ENCODE measurements at places on chromosomes 11 and 22.

DNA sequence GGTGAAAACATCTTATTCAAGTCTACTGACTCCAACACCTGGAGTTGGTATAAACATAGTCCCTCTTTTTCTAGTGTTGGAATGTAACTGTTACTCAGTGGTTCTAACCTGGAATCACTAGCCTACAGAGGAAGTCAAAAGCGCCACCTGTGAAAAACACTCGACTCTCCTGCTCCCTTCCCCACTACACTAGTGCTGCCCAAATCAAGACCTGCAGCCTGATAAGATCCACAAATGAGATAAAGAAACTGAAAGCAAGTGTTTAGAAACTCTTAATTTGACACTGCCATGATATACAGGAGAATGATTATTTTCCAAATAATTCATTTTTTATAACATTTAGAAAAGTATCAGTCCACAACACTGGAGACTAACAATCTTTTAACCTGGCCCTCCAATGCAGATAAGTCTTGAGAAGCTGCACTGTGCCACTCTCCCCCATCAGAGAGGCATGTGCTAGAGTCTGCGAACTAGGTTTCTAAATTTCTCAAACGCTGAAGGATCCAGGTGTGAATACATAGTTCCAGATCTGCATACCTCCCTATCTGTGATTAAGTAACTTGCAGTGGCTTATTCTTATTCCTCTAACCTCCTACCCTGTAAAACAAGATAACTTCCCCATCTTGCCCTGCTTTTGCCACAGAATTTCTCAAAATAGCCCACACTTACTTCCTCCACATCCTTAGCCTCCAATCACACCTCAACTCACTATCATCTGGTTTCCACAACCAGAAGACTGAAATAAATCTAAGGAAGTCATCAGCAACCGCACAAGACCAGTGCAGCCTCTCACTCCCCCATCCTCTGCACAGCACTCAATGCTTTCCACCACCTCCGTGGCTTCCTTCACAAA is 88.1 kb downstream of the RRAS2 start:
- peak; percentile 47 for DNase-seq

GRCh38 chr22:41976070-41976901 is 7.0 kb downstream of the SEPTIN3 start:
- peak; percentile 65 for DNase-seq

DNA sequence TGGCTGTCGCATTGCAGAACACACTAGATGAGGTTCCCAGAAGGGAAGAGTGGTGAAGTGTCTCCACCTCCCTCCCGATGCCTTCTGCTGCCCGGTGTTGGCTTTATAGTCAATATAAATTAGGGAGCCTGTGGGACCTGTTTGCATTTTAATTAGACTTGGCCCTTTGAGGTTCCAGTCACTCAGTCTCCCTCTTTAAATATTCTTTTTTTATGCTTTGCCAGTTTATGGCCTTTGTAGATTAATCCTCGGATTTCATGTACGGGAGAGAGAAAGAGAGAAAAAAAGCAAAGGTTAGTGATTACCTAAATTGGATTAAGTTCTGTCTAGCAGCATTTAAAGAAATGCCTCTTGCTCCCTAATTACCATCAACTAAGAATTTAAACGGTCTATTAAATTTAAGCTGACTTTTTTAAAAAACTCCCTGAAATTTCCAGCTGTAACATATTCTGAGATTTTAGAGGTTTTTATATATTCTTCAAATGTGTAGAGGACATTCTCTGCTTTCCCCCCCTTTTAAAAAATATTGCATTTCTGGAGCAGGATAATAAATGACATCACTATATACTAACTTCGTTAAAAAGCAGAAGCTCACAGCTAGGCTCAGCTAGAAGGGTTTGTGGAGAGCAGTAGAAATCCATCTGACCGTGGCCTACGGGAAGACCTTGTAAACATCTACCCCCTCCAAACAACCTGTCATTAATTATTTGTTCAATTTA is 84.4 kb downstream of the PRR5L start:
- DNase-seq = no peak

GRCh38 chr11:127074151-127074761 is 73.7 kb upstream of the KIRREL3 start:
- no peak for DNase-seq

GRCh38 chr11:62747475-62748160 is 6.3 kb downstream of the ZBTB3 start:
- no peak for DNase-seq

- DNase-seq = no peak
Observed at GRCh38 chr11:121909596-121909995, 206.4 kb downstream of the BLID start.

- no peak for DNase-seq
Observed at GRCh38 chr11:120840661-120841060, 183.2 kb upstream of the TBCEL start.

DNA sequence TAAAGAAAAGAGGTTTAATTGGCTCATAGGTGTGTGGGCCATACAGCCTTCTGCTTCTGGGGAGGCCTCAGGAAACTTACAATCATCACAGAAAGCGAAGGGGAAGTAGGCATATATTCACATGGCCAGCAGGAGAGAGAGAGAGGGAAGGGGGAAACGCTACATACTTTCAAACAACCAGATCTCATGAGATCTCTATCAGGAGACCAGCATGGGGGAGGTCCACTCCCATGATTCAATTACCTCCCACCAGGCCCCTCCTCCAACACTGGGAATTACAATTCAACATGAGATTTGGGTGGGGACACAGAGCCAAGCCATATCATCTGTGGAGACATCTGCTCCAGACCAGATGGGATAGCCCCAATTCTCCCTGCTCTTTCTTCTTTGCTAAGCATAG is 866.0 kb downstream of the BRD1 start:
- DNase-seq = no peak

DNA sequence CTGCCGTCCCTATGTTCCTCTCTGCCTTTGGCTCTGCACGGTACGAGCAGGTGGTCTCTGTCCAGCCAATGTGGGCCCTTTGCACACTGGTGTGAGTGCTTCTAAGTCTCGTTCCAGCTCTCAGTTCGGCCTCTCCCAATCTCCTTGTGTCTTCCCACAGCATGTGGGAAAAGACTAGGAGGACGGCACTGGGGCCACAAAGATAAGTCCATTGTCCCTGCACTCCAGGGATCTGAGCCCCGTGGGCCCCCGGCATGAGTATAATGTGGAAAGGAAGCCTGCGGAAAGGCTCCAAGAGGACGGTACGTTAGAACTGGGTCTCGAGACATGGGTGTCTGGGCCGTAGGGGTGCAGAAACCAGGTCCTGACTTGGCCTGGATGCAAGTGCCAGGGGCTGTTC is 16.4 kb downstream of the MYEOV start:
- DNase-seq = no peak

DNA sequence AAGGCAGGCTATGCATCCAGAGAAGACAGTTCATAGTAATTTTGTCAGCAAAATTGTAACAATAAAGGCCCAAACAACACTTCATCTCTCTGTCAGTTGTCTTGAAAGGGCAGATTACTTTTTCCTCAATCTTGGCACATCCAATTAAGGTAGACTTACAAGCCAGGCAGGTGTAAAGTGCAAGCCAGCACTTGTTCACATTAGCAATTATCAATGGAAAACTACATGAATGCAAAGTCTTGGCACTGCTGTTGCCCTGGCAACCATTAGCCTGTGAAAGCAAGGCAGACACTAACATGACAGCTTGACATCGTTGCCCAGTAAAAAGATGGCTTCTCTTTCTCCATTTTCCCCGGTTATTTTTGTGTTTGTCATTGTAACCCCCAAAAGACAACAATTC is 677.2 kb upstream of the TENM4 start:
- no peak for DNase-seq

DNA sequence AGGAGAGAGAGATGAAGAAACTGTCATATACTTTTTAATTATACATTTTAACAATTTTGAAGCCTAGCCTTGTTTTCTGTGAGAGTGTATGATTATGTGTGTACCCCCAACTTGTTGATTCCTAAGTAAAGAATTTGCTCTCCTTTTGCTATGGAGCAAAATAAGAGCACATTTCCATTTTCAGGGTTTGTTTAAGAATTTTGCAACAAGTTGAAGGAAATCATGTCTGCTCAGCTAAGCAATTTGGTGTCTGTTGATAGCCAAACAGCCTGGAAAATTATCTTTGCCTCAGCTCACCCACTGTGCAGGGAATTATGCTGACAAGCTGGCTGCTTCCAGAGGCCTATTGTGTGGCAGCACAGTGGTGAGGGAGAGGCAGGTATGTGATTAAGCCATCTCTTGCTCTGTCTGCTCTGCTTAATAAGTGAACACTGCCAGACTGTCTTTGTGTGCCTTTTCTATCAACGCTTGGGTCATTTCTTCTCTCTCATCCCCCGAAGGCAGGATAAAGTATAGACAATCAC is 135.1 kb upstream of the TTC12 start:
- no peak for DNase-seq

- DNase-seq = no peak
Observed at GRCh38 chr11:11937957-11938356, 70.5 kb downstream of the DKK3 start.

DNA sequence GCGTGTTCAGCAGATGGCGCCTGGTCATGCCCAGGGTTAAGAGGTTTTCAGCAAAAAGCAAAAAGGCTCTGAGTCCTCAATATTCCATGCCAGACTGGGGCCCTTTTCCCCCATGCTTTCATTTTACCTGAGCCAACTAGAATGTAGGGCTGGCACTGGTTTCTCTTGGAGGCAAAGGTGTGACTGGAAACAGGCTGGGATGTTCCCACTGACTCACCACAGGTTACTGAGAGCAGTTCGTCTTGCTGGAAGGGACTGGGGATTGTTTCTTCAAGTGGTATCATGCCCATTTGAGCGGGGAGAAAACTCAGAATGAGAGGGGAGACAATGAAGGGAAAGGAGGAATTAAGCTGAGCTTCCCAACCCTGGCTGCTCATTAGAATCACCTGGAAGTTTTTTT is 243.9 kb downstream of the TENM4 start:
- DNase-seq = no peak

DNA sequence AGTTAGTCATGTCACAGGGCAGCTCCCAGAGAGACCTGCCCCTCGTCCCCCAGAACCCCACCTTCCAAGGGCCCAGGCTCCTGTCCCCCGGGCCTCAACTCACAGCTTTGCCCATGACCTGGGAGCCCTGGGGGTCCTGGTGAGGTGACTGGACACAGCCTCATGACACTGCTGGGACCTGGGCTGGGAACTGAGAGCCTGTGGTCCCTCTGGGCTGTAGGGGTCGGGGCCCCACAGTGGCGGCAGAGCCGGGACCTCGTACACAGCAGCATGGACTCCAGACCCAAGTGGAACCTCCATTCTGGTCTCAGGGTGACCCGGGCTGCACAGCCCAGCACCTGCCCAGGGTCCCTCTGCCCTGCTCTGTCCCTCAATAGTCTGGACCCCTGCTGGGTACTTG is 6.9 kb downstream of the APOBEC3A start:
- no peak for DNase-seq

DNA sequence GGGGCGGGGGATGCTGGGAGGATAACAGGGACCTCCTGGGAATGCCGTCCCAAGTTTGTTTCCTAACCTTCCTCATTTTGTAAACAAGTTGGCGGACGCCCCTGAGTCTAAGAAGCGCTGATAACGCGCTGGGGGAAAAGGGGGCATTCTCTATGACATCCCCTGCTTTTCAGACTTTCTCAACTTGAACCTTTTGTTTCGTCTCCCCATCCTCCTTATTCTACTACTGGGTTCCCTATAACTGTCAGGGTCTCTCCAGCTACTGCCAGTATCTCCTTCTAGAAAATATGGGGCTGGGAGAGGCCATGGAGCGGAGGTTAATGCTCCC is 654 bp downstream of the TMEM86A start:
- DNase-seq = no peak

DNA sequence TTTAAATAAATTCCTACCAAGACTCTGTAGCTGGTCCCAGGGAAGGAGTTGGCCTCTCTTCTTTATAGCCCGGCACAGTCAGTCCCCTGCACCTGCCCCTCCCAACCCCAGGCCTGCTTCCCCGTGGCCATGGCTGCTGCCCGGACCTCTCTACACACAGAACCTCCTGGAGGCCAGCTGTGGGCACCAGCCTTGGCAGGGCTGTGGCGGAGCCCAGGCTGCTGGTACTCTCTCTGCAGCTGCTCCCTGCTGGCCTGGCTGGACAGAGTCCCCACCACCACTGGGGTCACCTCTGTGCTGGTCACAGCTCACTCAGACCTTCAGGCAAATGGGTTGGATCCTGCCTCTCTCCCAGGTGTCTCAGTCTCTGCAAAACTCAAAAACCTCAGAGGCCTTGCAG is 69.3 kb downstream of the LRP5 start:
- DNase-seq = no peak

- no peak for DNase-seq
Observed at GRCh38 chr11:120331301-120331996, 4.8 kb upstream of the ARHGEF12 start.

DNA sequence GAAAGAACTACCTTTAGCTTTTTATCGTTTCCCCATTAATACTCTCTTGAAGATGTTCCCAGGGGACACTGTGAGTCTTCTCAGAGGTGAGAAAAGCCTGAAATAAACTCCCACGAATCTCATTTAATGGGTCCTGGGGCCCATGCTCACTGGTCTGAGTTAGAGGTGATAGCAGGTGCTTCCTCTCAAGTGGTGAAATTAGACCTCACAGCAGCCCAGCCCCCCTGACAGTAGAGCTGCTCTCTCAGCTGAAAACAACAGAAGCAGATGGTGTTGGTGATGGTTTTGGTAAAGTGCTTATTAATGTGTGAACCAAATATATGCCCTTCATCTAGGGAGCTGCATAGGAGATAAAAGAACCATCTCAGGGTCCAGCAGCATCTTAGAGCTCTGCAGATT is 76.8 kb upstream of the VPREB1 start:
- DNase-seq = peak; percentile 20

DNA sequence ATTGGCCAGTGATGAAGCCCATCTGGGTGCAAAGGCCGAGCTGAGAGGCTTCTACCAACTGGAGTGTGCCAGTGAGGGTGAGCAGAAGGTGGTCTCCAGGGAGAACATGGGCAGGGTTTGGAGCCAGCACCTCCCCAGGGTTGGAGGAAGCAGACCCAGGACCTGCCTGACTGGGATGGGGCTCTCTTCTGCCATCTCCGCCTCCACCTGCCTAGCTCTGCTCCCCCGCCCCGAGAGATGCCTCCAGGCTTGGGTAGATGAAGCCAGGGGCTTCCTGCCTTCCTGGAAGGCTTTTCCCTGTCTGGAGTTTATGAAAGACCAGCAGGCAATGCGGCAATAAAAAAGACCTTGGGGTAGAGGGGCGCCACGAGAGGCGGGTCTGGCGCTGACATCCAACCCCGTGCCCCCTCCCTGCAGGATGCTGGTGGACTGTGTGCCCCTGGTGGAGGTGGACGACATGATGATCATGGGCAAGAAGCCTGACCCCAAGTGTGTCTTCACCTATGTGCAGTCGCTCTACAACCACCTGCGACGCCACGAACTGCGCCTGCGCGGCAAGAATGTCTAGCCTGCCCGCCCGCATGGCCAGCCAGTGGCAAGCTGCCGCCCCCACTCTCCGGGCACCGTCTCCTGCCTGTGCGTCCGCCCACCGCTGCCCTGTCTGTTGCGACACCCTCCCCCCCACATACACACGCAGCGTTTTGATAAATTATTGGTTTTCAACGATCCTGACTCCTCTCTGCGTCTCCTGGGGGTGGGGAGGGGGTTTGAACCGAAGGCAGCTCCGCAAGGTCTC is 3.3 kb downstream of the SELENOM start:
- no peak for DNase-seq

Data from natural killer cell (primary cell).